Activated effector memory CD4-positive, alpha-beta T cell treated with anti-CD3 and anti-CD28 coated beads, Interleukin-2, amount 50 U/mL, for 16 hours (primary cell): ENCODE measurements at places on chromosomes 5 and 9.

- no peak for DNase-seq
These were observed 89.5 kb downstream of the EGFLAM start for GRCh38 chr5:38347896-38348295.

DNA sequence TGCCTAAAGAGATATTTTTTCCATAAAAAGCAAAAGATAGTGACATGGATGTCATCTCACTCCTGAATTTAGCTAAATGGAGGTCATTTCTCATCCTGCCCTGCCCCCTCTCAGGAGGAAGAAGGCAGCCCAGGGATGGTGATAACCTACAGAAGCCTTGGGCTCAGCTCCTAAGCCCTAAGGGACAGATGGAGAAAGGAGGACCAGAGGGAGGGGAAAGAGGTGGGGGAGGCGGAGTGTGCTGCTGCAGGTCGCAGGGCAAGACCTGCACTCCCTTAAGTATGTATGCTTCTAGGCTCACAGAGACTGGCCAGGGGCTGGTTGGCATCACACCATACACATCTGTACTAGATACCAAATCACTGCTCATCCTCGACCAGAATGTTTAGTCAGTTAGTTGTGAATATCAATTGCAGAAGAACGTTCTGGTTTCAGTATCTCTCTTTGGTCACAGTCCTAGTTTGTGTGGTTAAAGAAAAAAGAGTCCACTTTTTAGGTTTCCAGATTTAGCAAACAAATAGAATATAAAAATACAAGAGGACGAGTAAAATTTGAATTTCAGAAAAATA, 18.4 kb upstream of the CDKN2AIPNL start:
- DNase-seq: no peak

DNA sequence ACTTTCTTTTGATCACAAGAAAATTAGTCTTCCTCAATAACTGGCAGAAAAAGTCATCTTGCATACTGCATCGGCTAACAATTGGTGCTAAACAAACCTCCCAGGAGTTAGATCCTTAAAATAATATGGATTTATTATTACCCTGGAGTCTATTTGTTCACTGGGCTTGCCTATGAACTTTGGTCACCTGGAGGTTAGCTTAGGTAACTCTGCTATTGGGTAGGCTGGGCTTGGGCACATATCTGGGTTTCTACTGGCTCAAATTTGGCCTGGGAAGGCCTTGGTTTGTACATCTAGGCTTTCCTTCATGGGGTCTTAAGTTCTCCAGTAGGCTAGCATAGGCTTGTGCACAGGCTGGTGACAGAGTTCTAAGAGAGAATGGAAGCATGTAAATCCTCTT, 279.9 kb downstream of the RASEF start:
- no peak for DNase-seq

GRCh38 chr9:98935071-98935505, 8.6 kb upstream of the COL15A1 start:
- no peak for DNase-seq

DNA sequence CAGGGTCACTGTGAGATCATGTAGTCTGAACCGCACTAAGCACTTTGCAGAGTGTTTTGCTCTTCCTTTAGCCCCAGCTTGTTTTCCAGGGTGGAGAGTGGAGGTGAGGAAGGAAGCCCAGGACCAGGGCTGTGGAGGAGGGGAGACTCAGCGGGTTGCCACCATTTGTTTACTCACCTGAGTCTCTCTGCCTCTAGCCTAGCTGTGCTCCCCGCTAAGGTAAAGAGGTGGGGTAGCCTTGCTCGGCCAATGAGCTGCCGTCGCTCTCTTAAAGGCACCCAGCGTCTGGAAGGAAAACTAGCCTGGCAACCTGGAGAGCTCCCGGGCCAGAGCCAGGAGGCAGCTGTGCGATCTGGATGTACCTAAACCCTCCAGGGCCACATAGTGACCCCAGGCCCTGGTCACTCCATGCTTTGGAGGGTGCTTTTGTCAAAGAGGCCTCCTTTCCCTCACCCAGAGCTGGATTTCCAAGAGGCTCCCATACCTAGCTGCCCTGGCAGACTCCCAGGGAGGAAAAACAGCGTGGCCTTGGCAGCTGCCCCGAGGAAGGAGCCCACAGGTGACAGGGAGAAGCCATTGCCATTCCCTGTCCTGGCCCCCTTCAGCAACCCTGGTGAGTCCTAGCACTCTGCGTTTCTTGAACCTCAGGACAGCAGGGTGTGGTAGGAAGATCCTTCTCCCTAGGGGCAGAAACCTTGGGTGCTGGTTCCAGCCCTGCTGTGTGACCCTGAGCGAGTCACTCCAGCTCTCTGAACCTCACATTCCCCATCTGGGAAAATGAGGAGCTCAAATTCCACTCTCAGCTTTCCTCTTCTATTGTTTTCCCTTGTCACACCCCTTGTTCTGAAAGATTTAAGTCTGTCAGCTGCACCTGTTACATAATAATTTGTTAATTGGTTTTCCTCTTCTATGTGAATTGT, 42.4 kb upstream of the LARP1 start:
- no peak for DNase-seq

DNA sequence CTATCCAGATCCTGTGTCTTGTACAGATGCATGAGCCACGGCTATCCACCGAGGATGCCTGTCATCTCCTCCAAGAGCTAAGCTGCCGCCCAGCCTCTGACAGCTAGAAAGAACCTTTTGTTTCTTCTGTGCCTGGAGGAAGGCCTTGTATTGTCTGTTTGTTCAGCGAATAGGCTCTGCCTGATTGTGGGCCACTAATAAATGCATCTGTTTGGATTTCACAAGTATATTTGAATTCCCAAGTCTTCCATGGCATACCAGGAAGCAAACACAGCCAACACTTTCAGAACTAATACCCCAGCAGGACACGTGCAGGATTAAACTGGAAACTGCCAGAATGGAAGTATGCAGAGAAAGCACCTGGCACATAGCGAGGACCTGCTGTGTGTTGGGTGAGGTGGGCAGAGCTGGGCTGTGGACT, 92.7 kb upstream of the NEURL1B start:
- DNase-seq: peak; percentile 9

- peak; percentile 78 for DNase-seq
These were observed 657 bp downstream of the MTRR start for GRCh38 chr5:7869474-7870136.

DNA sequence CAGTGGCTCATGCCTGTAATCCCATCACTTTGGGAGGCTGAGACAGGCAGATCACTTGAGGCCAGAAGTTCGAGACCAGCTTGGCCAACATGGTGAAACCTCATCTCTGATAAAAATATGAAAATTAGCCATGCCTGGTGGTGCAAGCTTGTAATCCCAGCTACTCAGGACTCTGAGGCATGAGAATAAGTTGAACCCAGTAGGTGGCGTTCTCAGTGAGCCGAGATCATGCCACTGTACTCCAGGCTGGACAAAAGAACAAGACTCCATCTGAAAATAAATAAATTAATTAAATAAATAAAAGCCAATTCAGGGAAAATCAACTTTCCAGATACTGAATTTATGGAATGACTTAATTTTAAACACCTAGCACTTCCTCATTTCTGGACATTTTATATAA, 1722.1 kb downstream of the MAT2B start:
- no peak for DNase-seq

GRCh38 chr5:178123094-178123965, 7.5 kb upstream of the RMND5B start:
- DNase-seq: no peak

DNA sequence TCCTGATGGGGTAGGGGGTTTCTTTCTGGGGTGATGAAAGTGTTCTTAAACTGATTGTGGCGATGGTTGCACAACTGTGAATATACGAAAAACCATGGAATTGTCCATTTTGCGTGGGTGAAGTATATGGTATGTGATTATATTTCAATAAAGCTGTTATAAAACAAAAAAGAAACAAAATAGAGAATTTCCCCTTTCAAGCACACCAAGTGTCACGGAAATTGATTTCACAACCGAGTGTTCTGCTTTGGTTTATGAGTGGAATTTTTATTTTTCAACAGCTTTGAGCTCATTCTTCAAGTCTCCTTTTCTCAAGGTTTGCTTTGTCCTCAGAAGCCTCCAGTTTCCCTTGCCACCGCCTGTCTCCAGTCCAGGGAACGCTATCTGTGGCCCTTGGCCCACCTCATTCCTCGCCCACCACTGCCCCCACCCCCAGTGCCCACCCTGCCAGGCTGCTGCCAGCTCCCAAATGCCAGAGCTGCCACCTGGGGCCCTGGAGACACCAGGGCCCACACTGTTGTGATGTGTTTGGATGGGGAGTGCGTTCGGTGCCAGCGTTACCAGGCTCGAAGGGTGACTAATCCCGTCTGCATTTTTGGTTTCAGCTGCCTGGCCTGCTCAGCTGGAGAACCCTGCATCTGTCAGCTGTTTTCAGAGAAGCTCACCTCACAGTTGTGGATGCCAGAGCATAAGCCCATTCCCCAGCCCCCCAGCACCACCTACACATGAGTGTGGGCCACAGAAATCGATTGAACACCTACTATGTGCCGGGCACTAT, 30.4 kb downstream of the DUSP1 start:
- DNase-seq: no peak

DNA sequence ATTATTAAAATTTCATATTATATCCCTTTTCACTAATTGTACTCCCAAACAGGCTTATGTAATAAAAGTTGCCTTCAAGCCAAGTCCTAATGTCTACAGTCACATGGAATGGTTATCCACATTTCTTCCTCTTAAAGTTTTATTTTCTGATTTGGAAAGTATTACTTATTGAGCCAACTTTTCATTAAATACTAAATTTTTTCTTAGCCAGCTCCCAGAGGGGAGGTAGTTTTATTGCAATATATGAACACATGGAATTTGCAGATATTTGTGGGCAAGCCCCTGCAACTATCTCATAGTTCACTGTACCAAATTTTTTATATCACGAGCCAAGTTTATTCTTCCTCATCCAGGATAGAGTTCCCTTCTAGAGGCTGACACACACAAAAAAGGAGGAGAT, 332.8 kb upstream of the PTGER4 start:
- no peak for DNase-seq

GRCh38 chr9:121308765-121309164, 40.8 kb downstream of the GSN start:
- no peak for DNase-seq

- DNase-seq: no peak
These were observed 27.5 kb downstream of the SEC61B start for GRCh38 chr9:99249619-99250018.
